ENCODE measurements at places on chromosomes 16 and 17. TPM values are rescaled to one million over a fixed set of nuclear protein-coding genes. Genes with fewer than 3 reads are reported as not detected.

GRCh38 chr16:30658731-30659506, 688 bp downstream of the FBRS start:
- peaks cover 18% of the 10 kb centered on the region for H3K27me3 ChIP-seq
- peaks cover 40% of the 10 kb centered on the region for H3K36me3 ChIP-seq
- peaks cover 25% of the 10 kb centered on the region for H3K4me1 ChIP-seq
- peak; percentile 68 for DNase-seq

DNA sequence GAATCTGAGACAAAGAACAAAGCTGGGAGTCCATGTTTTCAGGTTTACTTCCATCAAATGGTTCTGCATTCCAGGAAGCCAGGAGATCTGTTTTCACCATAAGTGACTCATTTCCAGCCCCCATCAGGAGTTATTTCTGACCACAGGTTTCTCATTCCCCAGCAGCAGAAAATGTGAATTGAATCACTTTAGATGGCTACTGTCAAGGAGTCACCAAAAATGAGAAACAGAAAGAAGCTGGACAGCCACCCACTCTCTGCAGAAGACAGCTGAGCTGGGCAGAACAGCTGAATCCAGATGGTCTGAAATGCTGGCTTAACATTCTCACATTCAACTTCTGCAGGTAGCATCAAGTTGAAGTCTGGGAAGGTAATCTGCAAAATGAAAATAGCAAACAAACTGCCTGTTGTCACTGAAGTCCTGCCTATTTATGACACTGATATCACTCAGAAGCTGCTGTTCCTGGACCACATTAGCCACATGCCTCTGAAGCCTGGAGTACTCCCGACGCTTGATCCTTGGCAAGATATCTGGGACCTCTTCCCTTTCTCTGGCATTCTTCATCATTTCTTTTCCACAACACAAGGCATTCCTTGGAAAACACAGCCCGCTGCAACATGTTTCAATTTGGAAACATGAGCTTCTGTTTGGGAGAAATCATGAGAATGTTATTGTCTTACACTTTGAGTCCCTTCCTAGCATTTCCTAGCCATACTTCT, 15.3 kb downstream of the CCL11 start:
- DNase-seq, result no peak
- H3K4me3 ChIP-seq, result no peak overlapping the region
- no peaks in the 10 kb centered on the region for H3K27me3 ChIP-seq
- H3K4me1 ChIP-seq, result peaks cover 22% of the 10 kb centered on the region
- no peaks in the 10 kb centered on the region for H3K36me3 ChIP-seq

DNA sequence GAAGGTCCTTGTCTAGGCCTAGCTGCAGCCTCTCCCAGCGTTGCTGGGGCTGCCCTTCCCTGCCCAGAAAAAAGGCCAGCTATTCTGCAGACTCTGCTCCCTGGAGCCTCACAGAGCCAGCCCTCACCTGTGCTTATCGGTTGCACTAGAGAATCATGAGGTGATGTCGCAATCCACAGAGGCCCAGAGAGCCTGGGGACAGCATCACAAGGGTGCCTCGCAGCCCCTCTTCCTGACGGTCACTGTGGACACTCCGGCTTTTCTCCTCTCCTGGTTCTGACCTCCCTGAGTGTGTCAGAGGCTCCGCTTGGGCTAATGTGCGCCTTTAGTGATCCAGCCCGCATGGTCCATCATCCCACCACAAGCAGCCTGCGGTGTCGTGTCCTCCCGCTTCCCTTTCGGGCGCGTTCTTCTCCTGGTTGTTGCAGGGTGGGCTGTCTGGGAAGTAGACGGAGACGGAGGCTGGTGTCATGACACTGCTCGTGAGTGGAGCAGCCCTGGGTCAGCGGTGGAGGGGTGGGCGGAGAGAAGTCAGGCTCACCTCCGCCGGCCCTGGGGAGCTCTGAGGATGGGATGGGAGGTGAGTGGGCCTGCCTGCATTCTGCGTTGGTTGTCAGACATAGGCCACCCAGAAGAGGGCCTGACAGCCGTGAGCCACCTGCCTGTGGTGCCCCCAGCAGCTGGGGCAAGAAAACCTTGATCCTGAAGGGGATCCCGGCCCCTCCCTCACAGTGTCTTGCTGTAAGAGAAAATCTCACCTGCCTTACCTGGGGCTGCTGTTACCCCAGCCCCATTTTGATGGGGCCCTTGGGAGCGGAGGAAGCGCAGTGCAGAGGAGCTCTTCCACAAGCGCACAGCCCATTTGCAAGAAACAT, 165.9 kb upstream of the CHMP6 start:
- no peak overlapping the region for H3K27ac ChIP-seq
- H3K4me1 ChIP-seq, result no peaks in the 10 kb centered on the region
- H3K36me3 ChIP-seq, result peaks cover 4% of the 10 kb centered on the region
- H3K4me3 ChIP-seq, result peak overlapping the region; percentile 11

- no peak overlapping the region for H3K27ac ChIP-seq
- peaks cover 67% of the 10 kb centered on the region for H3K4me1 ChIP-seq
- H3K36me3 ChIP-seq, result peaks cover 72% of the 10 kb centered on the region
Observed at GRCh38 chr17:64382061-64382583, 8.5 kb downstream of the PECAM1 start.

- H3K4me3 ChIP-seq, result no peak overlapping the region
- peaks cover 11% of the 10 kb centered on the region for H3K4me1 ChIP-seq
- no peak overlapping the region for H3K27ac ChIP-seq
- DNase-seq, result no peak
- H3K27me3 ChIP-seq, result peaks cover 3% of the 10 kb centered on the region
Observed at GRCh38 chr17:80605326-80606066, 60.9 kb downstream of the RPTOR start.

The KAT7 gene
- 307 TPM for total RNA-seq

The CSH2 gene
- not detected for total RNA-seq

- no peak for DNase-seq
- H3K4me3 ChIP-seq, result peak overlapping the region; percentile 77
- peaks cover 4% of the 10 kb centered on the region for H3K4me1 ChIP-seq
- H3K27ac ChIP-seq, result no peak overlapping the region
- peaks cover 6% of the 10 kb centered on the region for H3K27me3 ChIP-seq
Observed at GRCh38 chr16:29876217-29876593, 13.2 kb upstream of the CDIPT start.

DNA sequence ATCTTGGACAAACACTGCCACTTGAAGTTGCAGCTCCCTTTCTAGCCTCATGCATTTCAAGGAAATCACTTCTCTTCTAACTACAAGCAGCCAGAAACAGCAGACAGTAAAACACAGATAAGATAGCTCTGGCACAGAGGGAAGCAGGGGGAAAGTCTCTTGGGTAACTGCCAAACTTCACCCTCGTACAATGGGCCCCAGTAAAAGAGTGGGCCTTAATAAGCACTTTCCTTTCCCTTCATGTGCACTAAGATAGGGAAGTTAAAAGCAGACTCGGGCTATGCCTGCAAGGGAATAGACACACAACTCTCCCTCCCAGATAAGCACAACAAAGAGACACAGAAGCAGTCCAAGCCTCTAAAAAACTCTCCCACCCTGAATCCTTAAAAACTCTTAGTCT, 4.2 kb upstream of the KRTAP4-5 start:
- H3K27ac ChIP-seq, result no peak overlapping the region
- no peak overlapping the region for H3K4me3 ChIP-seq
- no peaks in the 10 kb centered on the region for H3K27me3 ChIP-seq
- H3K4me1 ChIP-seq, result no peaks in the 10 kb centered on the region
- H3K36me3 ChIP-seq, result no peaks in the 10 kb centered on the region
- no peak for DNase-seq

Measured in endothelial cell (in vitro differentiated cells).